ENCODE measurements at places on chromosomes 6 and 20. TPM values are rescaled to one million over a fixed set of nuclear protein-coding genes. Genes with fewer than 3 reads are reported as not detected.
A peak's percentile ranks its signal among the peaks of the same experiment; 100 is the strongest.

DNA sequence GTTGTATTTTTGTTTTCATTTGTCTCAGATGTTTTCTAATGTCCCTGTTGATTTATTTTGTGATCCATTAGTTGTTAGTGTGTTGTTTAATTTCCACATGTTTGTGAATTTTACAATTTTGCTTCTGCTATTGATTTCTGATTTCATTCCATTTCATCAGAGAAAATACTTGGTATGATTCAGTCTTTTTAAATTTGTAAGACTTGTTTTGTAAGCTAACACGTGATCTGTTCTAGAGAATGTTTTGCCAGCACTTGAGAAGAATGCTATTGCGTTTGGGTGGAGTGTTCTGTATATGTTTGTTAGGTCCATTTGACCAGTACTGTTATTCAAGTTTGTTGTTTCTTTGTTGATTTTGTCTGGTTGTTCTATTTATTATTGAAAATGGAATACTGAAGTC, 53.9 kb downstream of the KIZ start:
- no peak for DNase-seq

DNA sequence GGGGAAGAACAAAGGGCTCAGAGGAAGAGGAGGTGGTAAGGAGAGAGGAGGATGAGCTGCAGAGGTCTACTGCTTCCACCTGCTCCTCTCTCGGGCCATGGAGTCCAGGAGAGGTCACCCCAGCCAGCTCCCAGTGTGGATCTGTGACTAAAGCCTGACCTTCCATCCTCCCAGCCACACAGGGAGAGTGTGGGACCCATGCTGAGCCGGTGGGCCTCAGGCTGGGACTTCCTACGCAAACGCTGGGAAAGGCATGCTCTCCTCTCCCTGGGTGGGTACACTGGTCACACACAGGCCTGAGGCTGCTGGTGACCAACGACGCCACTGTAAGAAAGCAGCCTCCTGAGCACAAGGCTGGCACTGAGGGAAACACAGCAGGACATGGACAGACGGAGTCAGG, 111.3 kb downstream of the PREX1 start:
- DNase-seq, result no peak

DNA sequence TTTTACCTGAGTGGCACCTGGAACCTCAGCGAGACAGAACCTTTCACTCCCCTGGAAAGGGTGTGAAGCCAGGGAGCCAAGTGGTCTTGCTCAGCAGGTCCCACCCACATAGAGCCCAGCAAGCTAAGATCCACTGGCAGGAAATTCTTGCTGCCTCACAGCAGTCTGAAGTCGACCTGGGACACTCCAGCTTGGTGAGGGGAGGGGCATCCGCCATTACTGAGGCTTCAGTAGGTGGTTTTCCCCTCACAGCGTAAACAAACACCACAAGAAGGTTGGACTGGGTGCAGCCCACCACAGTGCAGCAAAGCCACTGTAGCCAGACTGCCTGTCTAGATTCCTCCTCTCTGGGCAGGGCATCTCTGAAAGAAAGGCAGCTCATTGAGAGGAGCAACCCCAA, 134.7 kb upstream of the RSPO3 start:
- DNase-seq, result no peak

GRCh38 chr20:1648101-1648500, 9.5 kb downstream of the SIRPG start:
- peak; percentile 40 for DNase-seq

DNA sequence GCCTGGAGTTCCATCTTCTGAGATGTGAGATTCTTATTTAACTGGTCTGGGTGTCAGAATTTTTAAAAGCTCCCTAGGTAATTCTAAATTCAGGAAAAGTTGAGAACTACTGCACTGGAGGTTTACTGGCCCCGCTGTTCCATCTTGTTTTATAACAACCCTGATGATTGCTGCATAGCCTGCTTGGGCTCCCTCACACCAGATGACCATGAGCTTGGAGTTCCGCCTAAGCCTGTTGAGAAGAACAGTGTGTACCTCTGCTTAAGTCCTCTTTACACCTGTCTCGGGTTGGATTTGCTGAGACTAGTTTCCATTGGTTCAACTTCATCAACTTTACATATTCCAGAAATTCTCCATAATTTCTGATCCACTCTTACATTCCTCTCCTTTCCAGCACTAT, 77.9 kb downstream of the FKBP5 start:
- DNase-seq, result no peak

- no peak for DNase-seq
Measured at GRCh38 chr6:125099211-125100073, 54.1 kb upstream of the TPD52L1 start.

HLA-DRA gene
- total RNA-seq, result 311 TPM

TMC2 gene
- not detected for total RNA-seq

TNXB gene
- 3.1 TPM for total RNA-seq

OVOL2 gene
- not detected for total RNA-seq
